ENCODE measurements at places on chromosomes 13 and 19. TPM values are rescaled to one million over a fixed set of nuclear protein-coding genes. Genes with fewer than 3 reads are reported as not detected.

GRCh38 chr19:44552324-44552723, 22.8 kb upstream of the CEACAM20 start:
- peak; percentile 70 for DNase-seq

- peak; percentile 84 for DNase-seq
Measured at GRCh38 chr13:20160306-20161274, at the start of gene GJA3. GJA3 (minus strand) TSS chr13:20161052; CDS start chr13:20143288, 17,764 bp downstream.

GRCh38 chr19:33520048-33520643, 1.4 kb downstream of the PEPD start:
- no peak for DNase-seq

STOML3 gene
- 0.21 TPM for total RNA-seq

PTH2 gene
- total RNA-seq, result not detected

PTPRH gene
- not detected for total RNA-seq

- DNase-seq, result no peak
Measured at GRCh38 chr13:22252281-22252830, 581.5 kb downstream of the FGF9 start.
